Left ventricle myocardium superior (tissue), 1 donor: ENCODE measurements at places on chromosomes 16 and 17. TPM values are rescaled to one million over a fixed set of nuclear protein-coding genes. Genes with fewer than 3 reads are reported as not detected.

The PPL gene
- 18.4 TPM for total RNA-seq

The ABCC1 gene
- 23.2 TPM for total RNA-seq

The COG8 gene
- total RNA-seq, result 25.9 TPM

The BRICD5 gene
- total RNA-seq, result 10.0 TPM

The ENPP7 gene
- not detected for total RNA-seq

The KRTAP1-1 gene
- total RNA-seq, result not detected

The RNF43 gene
- 6.6 TPM for total RNA-seq

The SHISA6 gene
- 0.59 TPM for total RNA-seq

The CCT6B gene
- 1.3 TPM for total RNA-seq

The KRTAP3-1 gene
- not detected for total RNA-seq

The SSTR5 gene
- 25.8 TPM for total RNA-seq

The IL17C gene
- not detected for total RNA-seq

The RFFL gene
- 8.5 TPM for total RNA-seq

The WNT9B gene
- 0.42 TPM for total RNA-seq

The MED9 gene
- 42.0 TPM for total RNA-seq

The ABCA6 gene
- 21.5 TPM for total RNA-seq

The CACNG3 gene
- not detected for total RNA-seq

DNA sequence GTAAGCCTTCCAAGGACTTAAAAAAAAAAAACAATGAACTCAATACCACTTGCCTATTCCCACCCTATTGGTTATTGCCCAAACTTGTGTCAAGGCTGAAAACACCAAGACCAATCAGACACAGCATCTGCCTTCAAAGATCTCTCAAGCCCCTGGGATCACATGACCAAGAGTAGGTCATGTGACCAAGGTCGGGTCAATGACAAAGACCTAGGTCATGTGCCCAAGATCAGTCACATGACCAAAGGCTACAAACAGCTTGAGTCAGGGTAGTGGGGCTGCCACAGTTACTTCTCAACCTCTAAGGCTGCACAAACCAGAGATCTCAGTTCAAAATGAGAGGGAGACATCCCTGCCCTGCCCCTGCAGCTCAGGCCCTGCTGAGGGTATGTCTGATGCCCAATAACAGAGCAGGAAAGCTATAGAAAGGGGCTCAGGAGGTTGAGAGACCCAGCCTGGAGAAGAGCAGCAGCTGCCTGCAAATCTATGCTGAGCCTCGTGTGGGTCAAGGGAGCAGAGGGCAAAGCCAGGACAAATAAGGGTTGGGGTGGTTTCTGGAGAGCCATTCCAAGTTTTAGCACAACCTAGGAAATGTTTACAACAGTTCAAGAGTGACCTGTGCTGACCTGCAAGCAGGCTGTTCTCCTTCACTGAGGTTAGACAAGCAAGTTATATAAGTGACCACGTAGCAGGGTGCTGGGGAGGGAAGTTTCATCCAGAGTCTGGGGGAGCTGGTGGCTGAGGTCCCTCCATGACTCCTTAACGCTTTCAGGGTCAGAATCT, 48.8 kb downstream of the PIMREG start:
- no peak for DNase-seq

DNA sequence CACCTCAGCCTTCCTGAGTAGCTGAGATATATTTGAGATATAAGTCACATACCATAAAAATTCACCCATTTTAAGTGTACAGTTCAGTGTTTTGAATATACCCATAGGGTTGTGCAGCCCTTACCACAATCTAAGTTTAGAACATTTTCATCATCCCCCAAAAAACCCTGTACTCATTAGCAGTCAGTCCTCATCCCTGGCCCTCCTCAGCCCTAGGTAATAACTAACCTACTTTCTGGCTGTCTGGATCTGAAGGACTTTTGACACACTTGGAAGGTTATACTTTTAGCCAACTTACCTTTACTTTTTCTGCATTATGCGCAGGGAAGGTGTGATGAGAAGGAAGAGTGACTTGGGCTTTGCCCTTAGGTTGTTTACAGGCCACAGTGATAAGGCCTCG, 4.0 kb upstream of the PLEKHG4 start:
- no peak for DNase-seq

- no peak for DNase-seq
Observed at GRCh38 chr16:86835982-86836381, 257.6 kb downstream of the FOXL1 start.

- no peak for DNase-seq
Observed at GRCh38 chr16:51665436-51665998, 514.4 kb upstream of the SALL1 start.

DNA sequence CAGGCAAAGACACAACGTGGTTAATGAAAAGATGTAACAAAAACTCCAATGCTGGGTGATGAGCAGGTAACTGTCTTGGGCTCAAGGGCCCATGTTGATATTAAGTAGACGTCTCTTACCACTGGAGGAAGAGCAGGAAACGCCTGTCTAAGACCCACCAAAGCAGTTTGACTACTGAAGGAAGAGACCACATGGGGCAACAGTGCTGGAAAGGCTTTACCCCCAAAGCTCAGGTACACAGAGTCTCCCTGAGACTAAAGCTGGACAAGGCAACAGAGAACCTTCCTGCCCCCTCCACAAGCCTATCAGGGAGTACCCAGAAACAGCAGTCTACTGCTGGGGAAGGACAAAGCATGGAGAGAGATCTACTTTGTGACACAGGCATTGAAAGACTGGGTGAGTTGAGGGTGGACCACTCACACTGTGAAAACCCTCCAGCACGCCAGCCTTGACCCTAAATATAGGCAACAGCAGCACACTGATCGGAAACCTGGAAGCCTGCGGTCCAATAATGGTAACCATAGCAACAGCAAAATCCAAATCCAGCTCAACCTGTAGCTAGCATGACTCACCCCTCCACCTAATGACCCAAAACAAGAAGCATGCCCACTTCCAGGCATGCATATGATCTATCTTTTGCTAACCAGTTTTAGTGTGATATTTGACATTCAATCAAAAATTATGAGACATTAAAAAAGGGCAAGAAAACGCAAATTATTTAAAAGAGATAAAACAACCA, 270.5 kb upstream of the SDK2 start:
- DNase-seq, result no peak

DNA sequence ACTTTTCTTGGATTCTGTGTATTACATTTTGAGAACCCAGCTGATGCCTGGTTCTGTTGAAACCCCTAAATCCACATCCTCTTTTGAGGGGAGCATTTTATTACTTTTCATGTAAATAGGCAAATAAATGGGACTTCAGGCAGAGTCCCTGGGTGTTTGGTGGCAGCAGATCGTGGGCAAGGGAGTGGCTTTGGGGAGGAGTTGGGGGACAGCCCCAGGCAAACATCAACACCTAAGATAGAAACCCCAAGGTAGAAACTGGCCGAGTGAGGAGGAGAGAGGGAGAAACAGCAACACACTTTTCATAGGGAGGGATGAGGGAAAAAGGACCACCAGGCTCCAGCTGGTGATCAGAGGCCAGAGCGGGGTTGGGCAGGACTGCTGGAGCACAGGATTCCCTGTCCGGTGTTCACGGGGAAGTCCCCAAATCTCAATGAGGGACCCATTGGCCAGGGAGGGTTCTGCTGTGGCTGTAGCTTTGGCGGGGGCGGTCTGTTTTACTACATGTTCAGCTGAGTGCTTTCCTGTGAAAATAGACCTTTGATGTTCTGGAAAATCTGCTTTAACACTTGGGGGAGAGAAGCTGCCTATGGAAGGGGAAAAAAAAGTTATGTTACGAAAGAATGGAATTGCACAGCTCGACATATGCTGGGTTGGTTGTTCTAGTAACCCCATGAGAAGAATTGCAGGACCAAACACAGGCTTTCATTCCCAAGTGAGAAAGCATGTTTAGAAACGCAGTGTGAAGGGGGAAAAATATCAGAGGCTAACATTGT, 46.6 kb downstream of the MSI2 start:
- no peak for DNase-seq

- DNase-seq, result no peak
Observed at GRCh38 chr16:5415123-5415522, 317.5 kb upstream of the EEF2KMT start.

DNA sequence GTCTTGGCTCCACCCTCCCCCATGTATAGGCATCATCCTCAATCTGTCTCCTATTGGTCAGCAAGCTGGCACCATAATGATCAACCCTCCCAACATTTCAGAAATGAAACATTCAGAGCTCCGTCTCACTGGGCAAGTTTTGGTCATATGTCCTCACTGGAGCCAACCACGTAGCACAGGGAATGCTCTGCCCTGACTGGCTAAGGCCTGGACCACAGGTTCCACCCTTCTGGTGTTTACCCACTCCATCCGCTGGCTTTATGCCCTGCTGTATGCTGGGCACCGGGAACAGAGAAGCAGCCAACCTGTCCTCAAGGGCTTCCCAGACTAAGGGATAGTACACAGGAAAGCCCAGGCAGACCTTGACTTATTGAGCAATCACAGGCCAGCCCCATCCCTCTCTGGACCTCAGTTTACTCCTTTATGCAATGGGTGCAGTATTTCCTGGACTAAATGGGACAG, 20.5 kb downstream of the MYO15A start:
- no peak for DNase-seq

GRCh38 chr17:17814162-17815061, 22.4 kb downstream of the SREBF1 start:
- no peak for DNase-seq

GRCh38 chr16:67245674-67246080, 1.6 kb downstream of the FHOD1 start:
- DNase-seq, result no peak

DNA sequence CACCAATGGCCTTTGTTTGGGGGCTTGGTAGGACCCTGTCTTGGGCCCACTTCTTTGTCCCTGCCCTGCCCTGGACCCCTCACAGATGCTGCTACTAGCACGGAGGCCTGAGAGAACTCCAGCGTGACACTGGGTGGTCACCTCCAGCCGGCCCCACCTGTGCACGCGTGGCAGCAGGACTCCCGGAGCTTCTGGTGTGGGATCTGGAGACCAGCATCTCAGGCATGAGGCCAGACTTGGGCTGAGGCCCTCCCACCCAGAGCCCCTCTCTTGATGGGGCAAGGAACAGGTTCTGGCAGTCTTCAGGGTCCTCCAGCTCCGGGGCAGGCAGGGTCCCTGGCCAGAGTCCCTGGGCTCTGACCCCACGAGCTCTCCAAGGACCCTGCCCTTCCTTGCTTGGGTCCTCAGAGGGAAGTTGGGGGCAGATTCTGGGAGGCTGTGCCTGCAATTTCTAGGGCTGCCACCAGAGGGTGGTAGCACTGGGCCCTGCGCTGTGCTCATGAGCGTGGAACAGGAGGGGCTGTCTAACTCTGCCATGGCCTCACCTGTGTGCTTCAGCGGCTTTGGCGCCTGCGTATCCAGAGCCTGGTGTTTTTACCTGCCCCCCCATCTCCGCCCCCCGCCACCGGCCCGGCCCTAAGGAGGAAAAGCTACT, 3.1 kb upstream of the BAIAP3 start:
- no peak for DNase-seq

GRCh38 chr17:40218006-40218739, 931 bp upstream of the WIPF2 start:
- no peak for DNase-seq

DNA sequence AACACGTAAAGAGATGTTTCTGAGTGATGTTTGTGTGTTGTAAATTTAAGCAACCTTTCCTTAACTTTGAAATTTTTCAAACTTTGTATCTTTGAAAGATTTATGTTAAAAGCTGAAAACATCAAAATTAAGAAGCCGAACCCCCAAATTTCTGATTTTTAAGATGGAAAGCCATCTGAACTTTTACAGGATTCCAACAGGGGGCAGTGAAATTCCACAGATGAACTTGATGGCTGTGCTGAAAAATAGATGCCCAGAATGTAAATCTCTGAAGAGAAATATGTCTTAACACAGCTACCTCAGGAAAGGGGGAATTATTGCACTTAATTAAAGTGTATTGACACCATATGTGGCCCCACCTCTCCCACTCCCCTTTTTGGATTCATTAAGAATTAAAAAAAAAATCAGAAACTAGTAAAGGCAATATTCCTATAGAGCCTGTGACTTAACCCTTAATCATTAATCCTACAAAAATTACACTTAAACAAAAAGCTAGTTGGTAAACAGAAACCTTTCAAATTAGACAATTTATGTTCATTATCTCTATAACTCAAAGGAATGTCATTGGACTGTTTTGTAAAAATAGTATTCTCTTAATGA, 597.9 kb downstream of the KCNJ2 start:
- DNase-seq, result no peak

- no peak for DNase-seq
Observed at GRCh38 chr16:1393613-1394176, 20.8 kb downstream of the UNKL start.

- DNase-seq, result no peak
Observed at GRCh38 chr16:48860341-48860740, 250.4 kb upstream of the N4BP1 start.

DNA sequence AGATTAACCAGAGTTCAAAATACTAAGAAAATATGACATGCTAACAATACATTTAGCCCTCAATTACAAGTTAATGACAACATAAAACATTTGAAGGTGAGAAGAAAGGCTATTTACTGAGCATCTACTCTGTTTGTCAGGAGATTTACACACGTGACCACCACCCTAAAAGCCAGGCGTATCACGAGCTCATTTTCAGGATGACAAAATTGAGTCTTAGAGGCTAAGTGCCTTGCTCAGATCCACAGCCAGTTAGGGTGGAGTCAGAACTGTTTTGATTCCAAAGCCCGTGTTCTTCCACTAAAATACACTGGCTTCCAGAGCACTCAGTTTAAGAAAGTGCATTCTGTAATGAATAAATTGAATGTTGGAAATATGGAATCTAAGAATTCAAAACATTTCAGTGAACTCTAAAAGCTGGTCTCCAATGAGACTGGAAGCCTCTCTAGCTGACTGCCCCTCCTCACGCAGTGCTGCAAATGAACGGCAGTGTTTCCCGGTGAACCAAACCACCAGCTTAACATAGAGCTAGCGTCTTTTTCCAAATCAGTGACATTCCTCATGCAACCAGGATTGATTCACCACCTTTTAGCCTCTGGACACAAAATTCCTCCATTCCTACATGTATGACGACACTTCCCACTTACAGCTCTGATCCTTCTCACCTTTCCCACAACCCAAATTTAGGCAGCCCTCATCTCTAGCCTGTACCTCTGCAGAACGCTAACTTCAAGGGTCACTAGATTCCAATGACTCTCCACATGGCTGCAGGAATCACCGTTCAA, 5.9 kb downstream of the ZDHHC7 start:
- no peak for DNase-seq

DNA sequence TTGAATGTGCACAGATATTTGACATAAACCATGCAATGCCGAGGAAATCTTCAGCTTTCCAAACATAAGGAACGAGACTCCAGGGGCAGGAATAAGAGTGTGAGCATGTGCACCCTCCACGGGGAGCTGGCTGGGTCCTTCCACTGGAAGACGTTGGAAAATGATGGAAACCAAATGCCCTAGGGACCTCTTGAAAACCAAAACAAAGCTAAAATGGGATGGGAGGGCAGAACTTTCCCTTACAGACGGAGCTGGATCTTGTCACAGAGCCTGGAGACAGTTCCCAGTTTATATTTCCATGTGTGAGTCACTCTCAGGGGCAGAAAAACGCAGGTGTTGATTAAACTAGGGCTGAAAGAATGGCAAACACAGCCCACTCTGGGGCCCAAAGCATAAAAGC, 34.4 kb upstream of the DNAH17 start:
- no peak for DNase-seq

GRCh38 chr16:53018834-53019416, 33.8 kb downstream of the CHD9NB start:
- DNase-seq, result no peak
